ENCODE measurements at places on chromosomes 4 and X. TPM values are rescaled to one million over a fixed set of nuclear protein-coding genes. Genes with fewer than 3 reads are reported as not detected.

DNA sequence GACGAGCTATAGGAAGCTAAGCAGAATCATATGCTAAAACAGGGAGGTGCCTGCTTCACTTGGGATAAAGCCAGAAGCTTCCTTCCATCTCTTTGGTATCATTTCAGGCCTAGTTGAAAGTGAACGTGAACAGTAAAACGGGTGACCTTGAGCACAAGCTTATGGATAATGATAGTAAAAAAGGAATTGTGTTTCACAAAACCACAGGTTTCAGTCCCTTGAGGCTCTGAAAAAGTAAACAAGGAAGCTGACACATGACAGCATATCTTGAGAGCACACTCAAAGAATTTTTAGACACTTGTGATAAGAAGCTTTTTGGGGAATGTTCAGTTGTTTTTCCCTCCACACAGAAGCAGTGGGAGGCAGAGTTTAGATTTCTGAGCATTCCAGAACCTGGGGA lies 286.1 kb downstream of the DCHS2 start:
- no peak overlapping the region for H3K4me3 ChIP-seq
- no peak overlapping the region for H3K27ac ChIP-seq
- no peak for DNase-seq
- H3K27me3 ChIP-seq: no peaks in the 10 kb centered on the region

DNA sequence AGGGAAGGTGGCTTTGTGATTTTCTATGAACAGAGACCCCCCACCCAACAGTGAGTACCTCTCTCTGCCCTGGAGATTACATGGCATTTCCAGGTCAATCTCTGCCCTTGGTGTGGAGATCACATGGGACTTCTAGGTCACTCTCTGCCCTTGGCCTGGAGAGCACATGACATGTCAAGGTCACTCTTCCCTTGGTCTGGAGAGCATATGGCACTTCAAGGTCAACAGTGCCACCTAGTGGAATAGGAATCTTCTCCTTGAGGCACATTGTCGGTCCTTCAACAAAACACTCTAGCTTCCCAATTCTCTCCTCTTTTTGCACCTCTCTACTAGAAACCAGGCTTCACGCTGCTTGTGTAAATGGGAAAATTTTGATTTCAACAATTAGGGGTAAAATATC lies 66.2 kb upstream of the TACR3 start:
- DNase-seq: no peak
- no peak overlapping the region for H3K4me3 ChIP-seq
- H3K36me3 ChIP-seq: no peaks in the 10 kb centered on the region

DNA sequence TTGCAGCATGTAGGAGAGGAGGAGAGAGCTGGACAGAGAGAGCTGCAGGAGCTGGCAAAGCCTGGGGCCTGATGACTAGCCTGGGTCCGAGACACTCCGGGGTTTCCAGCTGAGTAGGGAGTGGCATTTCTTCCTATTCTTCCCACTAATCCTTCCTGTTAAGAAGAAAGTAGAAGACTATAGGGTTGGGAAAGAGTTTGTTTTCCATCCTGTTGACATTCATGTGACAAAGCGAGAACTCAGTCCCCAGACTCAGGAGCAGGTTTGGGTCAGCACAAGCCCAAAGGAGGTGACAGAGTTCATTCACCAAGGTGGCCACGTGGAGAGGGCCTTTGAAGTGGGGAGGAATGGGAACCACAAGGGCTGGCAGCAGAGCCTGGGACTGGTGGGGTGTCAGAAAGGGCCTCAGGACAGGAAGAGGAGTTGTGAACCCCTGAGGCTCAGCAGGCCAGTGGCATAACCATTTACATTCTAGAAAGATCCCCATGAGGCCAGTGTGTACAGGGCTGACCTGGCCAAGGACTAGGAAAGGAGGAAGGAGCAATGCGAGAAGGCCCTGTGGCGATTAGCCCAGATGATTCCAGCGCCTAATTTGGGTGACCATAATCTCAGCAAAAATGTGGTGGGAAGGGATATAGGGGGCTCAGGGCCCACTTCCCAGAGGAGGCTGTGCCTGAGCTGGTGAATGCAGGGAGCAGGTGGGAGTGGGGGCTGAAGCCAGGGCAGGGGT lies 3.3 kb upstream of the HAUS3 start:
- no peaks in the 10 kb centered on the region for H3K27me3 ChIP-seq
- no peak overlapping the region for H3K4me3 ChIP-seq
- no peak overlapping the region for H3K27ac ChIP-seq
- DNase-seq: no peak

- no peak overlapping the region for H3K4me3 ChIP-seq
- peaks cover 58% of the 10 kb centered on the region for H3K36me3 ChIP-seq
- DNase-seq: no peak
- no peak overlapping the region for H3K27ac ChIP-seq
These were observed 5.0 kb downstream of the GRPEL1 start for GRCh38 chr4:7062816-7063215.

GRCh38 chrX:11319806-11320520 lies 26.8 kb downstream of the AMELX start:
- no peaks in the 10 kb centered on the region for H3K36me3 ChIP-seq
- no peaks in the 10 kb centered on the region for H3K4me1 ChIP-seq
- no peak for DNase-seq

DNA sequence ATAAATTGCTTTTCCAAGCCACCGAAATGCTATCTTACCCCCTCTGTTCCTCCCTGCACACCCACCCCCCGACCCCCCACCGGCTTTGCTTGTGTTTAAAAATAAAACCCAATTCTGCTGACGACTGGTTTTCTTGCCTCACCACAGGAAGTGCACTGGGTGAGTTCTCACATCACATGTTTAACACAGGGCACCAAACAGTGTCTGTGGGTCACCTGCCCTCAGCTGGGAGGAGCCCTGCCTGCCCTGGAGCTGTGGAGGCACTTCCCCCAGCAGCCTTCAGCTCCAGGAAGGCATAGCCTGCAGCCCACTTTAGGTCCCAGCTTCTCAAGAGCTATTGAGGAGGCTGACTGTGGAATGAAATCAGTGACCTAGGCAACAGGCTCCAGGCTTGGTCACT lies 8.8 kb downstream of the TMEM255A start:
- H3K27ac ChIP-seq: peak overlapping the region; percentile 26
- no peaks in the 10 kb centered on the region for H3K27me3 ChIP-seq
- H3K36me3 ChIP-seq: no peaks in the 10 kb centered on the region
- H3K4me3 ChIP-seq: no peak overlapping the region
- H3K4me1 ChIP-seq: peaks cover 27% of the 10 kb centered on the region
- DNase-seq: peak; percentile 20

GRCh38 chr4:148828291-148828690 lies 386.1 kb upstream of the NR3C2 start:
- no peaks in the 10 kb centered on the region for H3K36me3 ChIP-seq
- DNase-seq: no peak
- no peaks in the 10 kb centered on the region for H3K27me3 ChIP-seq
- H3K27ac ChIP-seq: no peak overlapping the region
- H3K4me1 ChIP-seq: no peaks in the 10 kb centered on the region

DNA sequence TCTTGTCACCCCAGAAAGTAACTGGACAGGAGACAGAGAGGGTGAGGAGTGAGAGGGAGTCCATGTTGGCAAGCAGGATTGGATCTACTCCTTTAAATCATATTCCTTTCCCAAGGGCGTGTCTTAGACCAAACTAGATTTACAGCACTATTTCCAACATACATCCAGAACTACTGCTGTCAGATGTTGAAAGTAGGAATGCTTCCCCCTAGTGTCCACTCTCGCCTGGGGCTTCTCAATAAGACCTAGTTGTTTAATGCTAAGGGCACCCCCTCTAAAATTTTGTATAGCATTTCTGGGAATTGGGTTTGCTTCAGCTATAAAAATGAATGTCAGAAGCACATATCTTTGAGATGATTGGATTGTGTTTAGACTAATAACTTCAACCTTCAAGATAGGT lies 13.3 kb downstream of the OFD1 start:
- no peaks in the 10 kb centered on the region for H3K27me3 ChIP-seq
- peaks cover 38% of the 10 kb centered on the region for H3K36me3 ChIP-seq
- H3K4me3 ChIP-seq: no peak overlapping the region
- peaks cover 20% of the 10 kb centered on the region for H3K4me1 ChIP-seq

DNA sequence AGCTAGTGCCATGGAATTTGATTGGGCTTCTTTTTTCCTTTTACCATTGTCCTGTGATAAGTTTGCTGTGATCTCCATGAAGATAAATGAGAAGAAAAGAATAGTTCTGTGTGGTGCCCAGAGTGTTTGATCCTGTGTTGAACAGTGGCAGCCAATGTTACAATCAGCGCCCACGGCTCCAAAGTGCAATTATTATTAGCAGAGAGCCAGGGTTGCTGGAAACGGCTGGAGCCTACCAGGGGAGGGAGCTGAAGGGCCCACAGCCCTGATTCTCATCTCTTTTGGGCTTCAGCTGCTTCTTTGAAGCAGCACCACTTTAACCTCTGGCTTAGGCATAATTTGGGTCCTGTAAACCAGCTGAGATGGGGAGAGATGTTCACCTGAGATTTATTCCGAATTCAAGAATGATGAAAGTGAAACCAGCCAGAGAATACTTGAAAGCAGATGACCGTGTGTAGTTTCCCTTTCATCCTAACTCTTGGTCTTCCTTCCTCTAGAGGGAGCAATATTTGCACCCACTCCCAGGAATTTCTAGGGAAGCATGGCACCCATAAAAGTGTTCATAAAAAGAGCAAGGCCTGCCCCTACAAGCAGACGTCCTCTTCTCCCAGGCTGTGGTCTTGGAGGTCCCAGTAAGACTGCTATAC lies 298.3 kb downstream of the EVC2 start:
- no peaks in the 10 kb centered on the region for H3K27me3 ChIP-seq
- H3K4me3 ChIP-seq: no peak overlapping the region
- no peaks in the 10 kb centered on the region for H3K36me3 ChIP-seq
- no peak for DNase-seq
- no peak overlapping the region for H3K27ac ChIP-seq

- peaks cover 65% of the 10 kb centered on the region for H3K4me1 ChIP-seq
- peak overlapping the region; percentile 87 for H3K27ac ChIP-seq
- H3K36me3 ChIP-seq: peaks cover 5% of the 10 kb centered on the region
- no peaks in the 10 kb centered on the region for H3K27me3 ChIP-seq
These were observed 772 bp upstream of the FBXW7 start for GRCh38 chr4:152536545-152537182.

GRCh38 chrX:40964633-40965586 lies 120.3 kb upstream of the USP9X start:
- no peaks in the 10 kb centered on the region for H3K36me3 ChIP-seq
- no peaks in the 10 kb centered on the region for H3K4me1 ChIP-seq
- no peak overlapping the region for H3K27ac ChIP-seq
- DNase-seq: no peak
- H3K27me3 ChIP-seq: no peaks in the 10 kb centered on the region
- no peak overlapping the region for H3K4me3 ChIP-seq

DNA sequence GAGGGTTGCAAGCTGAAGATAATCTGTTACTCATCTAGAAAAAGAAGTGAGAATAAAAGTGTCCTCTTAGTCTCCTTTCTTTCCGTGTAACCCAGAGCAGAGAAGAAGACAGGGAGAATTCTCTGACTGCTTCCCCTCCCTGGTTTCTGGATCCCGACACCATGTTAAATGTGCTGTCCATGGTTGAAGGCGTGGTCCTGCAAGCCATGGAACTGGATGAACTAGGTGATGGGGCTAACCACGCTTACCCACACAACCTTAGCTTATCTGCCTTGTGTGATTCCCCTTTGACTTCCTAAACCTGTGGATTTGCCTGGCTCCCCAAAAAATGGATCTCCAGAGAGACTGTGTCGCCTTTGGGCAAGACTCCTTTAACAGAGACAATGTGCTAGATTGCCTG lies 907.6 kb downstream of the FSTL5 start:
- no peak overlapping the region for H3K4me3 ChIP-seq
- H3K27me3 ChIP-seq: no peaks in the 10 kb centered on the region
- no peak overlapping the region for H3K27ac ChIP-seq
- DNase-seq: no peak

- H3K4me1 ChIP-seq: no peaks in the 10 kb centered on the region
- H3K4me3 ChIP-seq: no peak overlapping the region
These were observed 10.5 kb upstream of the GNPDA2 start for GRCh38 chr4:44736900-44737299.

- no peaks in the 10 kb centered on the region for H3K27me3 ChIP-seq
- no peak for DNase-seq
- no peak overlapping the region for H3K27ac ChIP-seq
These were observed 32.2 kb downstream of the SEL1L3 start for GRCh38 chr4:25830548-25830947.

The LIMCH1 gene
- not detected for total RNA-seq

The GRPR gene
- total RNA-seq: 0.23 TPM

The NXF3 gene
- not detected for total RNA-seq

The PABPC4L gene
- not detected for total RNA-seq

The TRIM61 gene
- 1.4 TPM for total RNA-seq

The TBC1D19 gene
- total RNA-seq: 7.9 TPM

The GPRASP1 gene
- total RNA-seq: 51.7 TPM

The CLDN34 gene
- total RNA-seq: not detected

Measured in CD4-positive, alpha-beta memory T cell (primary cell).